ENCODE measurements at places on chromosomes 11 and 22.

GRCh38 chr22:23789638-23790037, 2.9 kb downstream of the SMARCB1 start:
- no peak for DNase-seq

- DNase-seq = peak; percentile 43
These were observed 32.6 kb upstream of the APLP2 start for GRCh38 chr11:130037058-130037457.

DNA sequence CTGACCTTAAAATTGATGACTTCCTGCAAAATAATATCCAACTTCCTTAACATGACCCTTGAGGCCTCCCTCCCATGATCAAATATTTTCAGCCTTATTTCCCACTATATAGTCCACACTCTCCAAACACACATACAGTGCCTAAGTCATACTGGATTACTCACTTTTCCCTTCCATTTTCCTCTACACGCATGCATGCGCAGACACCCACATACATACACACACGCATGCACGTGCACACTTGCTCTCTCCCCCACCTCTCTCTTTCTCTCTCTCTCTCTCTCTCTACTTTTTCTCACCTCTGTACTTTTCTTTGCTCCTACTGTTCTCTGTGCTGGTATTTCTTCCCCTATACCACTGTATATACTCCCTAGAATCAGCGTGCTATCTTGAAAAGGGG, 28.1 kb downstream of the DLG2 start:
- DNase-seq = no peak

DNA sequence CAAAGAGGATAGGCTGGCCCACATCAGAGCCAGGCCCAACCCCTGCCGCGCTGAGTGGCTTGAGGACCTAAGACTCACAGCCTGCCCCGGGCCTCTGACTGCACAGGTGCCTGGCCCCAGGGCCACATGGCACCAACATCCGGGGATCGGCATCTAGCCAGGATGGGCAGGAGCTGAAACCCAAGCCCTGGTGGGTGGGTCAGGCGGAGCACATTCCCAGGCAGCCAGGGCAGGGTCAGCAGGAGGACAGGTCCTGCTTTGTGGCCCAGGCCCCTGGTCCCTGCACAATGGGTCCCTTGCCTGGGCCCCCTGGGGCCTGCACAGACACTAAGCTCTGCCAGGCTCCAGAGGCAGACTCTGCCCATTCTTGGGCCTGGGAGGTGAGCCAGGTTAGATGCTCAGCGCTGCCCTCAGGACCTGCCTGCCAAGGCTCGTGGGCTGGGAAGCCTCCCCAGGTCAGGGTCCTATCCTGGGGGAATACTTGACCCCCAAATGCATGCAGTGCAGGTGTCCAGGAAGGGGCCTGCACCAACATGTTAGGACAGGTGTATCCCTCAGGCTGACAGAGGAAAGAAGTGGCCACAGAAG, 33.5 kb downstream of the ARVCF start:
- DNase-seq = no peak

- no peak for DNase-seq
These were observed 2.6 kb downstream of the PPP1R14B start for GRCh38 chr11:64244107-64244506.

DNA sequence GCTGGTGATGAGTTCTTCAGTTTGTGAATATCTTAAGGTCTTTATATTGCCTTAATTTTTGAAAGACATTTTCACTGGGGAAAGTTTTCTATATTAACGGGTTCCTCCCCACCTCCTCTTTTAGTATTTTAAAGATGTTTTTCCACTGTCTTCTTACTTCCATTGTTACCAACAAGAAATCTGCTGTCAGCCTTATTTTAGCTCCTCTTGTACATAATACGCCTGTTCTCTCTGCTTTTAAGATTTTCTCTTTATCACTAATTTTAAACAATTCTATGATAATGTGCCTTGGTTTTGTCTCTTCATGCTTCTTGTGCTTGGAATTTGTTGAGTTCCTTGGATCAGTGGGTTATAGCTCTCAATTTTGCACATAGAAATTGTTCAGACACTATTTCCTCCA, 280.4 kb downstream of the DCDC1 start:
- no peak for DNase-seq

- no peak for DNase-seq
These were observed 5.7 kb downstream of the NF2 start for GRCh38 chr22:29609139-29609538.

DNA sequence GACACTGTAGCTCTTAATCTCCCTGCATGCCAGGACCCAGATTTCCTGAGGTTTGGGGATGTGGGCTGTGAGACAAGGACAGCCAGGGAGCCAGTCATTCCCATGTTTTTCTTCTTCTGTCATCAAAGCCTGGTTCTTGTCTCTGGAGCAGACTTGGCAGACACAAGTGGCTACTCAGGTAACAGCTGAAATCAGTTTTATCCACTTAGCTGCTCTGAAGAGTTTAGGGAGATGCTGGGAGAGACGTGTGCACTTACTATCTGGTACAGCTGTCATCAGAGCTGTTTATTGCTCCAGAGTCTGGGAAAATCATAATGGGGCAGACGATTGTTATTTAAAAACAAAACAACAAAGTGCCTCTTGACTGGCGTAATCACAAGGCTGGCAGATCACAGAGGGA, 56.6 kb downstream of the CSNK2A3 start:
- no peak for DNase-seq

DNA sequence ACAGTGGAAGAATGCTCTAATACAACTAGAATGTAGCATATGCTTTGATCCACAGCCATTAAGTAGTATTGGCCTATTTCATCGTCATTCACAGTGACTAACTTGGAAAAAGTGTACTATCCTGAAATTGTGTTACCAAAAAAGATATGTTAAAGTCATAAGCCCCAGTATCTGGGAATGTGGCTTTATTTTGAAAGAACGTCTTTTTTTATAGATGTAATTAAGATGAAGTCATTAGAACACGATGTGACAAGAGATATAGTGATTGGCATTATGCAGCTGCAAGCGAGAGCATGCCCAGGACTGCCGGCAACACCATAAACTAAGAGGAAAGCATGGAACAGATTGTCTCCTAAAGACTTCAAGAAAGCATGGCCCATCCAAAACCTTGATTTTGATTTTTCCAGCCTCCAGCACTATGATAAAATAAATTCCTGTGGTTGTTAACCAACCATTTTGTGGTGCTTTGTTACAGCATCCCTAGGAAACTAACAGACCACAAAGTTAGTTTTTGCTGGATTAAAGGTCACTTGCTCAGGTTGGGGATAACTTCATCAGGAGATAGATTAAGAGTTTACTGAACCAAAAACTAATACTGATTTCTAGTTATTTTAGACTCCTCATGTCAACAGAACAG, 870.6 kb upstream of the LRRC4C start:
- DNase-seq = no peak

DNA sequence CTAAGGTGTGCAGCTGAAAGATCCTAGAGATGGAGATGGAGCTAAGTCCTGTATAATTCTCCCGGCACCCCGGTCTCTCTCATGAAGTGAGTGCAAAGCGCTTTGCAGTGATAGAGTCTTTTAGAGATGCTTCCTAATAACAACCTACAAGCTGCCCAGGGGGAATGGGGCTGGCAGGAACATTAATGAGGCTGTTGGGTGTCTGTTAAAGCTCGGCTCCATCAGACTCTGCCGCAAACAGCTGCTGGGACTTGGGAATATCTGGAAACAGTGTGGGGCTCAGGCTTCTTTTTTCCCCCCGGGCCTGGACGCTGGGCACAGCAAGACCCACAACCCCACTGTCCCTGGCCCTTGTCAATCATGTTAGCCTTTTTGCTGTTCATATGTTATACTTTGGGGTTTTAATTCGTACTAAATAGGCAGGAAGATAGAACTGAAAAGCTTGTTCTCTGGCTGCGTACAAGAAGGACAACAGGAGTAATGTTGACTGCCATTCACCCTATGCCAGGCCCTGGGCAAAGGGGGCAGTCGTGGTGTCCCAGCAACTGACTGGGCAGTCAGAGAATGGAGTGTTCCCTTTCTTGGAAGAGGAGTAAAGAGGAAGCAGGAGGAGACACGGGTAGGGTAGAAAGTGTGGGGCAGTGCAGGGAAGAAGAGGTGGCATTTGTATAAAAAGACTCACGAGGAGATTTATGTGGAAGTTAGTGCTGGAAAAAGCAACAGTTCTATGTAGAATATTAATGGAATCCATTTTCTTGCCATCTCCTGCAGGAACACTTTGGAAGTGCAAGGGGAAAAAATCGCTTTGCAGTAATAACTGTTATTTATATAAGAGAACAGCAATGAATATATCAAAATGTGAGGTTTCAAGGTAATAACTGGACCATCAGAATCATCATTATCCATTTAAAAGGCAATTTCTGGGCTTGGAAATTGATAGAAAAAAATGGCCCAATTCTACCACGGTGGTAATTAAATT, 232.8 kb downstream of the GRIK4 start:
- DNase-seq = no peak

DNA sequence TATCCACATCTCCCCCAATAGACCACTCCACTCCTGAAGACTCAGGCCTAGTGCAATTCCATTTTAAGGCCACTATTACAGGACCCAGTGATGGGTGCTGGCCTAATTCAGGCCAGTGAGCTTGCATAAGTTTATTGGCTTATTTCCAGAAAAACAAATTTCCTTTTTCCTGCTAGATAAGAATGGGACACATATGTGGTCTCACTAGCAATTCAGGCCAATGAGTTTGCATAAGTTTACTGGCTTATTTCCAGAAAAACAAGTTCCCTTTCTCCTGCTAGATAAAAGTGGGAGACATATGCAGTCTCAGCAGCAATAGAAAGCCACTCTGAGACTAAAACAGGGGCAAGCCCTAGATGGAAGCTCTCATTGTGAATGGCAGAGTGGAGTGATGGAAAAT, 22.4 kb downstream of the ADM start:
- peak; percentile 67 for DNase-seq

DNA sequence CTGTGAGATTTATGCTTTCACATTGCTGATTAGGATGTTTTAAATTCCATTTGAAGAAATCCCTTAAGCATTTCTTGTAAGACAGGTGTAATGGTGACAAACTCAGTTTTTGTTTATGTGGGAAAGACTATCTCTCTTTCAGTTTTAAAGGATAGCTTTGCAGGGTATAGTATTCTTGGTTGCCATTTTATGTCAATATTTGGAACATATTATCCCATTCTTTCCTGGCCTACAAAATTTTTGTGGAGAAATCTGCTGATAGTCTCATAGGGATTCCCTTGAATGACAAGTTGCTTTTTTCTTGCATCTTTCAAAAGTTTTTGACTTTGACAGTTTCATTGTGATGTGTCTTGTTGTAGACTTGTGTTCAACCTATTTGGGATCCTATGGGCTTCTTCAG, 28.8 kb downstream of the NAGA start:
- DNase-seq = no peak

DNA sequence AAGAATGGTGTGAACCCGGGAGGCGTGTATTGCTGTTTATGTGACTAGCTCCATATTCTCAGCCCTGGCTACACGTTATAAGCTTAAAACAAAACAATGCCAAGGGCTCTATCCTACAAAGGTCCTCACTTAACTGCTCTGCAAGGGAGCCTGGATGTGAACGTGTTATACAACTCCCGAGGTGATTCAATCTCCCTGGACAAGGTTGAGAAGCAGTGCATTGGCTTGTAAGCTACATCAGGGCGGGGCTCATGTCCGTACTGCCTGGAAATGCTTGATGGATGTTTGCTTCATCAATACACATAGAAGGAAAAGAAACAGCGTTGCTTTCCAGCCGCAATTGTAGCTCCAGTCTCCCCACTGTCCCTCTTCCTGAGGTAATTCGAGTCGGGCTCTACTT, 256.9 kb upstream of the SYN3 start:
- DNase-seq = no peak

DNA sequence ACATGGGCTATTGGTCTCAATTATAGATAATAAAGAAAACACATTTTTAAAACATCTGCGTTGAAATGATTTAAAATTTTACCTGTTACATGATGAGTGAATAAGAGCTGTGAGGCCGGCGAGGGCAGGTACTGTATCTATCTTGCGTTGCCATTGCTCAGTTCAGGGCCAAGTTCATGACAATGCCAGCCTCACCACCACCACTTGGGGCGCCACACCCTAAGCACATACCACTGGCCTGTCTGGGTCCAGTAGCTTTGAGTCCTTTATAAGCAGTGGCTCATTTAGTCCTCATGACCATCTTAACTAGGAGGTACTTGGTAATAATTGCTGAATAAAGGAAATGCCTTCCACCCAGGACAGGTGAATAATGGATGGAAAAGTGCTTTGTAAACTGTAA, 14.5 kb upstream of the MB start:
- peak; percentile 26 for DNase-seq

GRCh38 chr11:64232182-64232966, 2.0 kb upstream of the VEGFB start:
- no peak for DNase-seq

DNA sequence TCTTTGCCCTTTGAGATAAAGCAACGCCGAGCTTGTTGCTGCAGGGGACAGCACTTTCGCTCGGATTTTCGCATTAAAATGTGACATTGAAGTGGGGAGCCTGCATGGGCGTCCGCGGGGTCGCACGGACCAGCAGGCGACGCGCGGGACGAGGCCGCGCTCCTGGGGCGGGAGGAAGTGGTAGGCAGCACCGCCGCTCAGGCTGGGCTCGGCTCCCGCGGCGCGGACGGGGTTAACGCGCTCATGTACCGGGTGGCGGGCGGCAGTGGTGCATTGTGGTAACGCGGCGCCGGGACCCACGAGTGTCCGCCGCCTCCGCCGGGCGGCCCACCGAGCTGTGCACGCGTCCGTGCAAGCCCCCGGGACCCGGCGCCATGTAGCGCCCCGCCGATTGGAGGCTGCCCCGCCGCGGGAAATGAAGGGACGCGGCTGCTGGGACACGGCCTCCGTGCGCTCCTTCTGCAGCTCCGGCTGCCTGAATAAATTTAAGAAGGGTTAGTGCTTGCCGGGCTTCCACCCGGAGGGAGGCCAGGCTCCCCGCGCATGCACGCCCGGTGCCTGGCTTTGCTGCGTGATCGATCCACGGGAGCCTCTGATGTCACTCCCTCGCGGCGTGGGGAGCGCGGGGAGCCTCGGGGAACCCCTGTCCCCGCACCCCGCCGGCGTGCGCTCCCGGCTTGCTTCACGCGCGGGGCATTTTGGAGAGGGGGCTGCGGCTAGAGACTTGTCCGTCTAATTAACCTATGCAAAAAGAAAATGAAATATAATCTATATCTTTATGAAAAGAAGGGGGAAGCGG, 127.7 kb downstream of the OSBP2 start:
- DNase-seq = no peak

DNA sequence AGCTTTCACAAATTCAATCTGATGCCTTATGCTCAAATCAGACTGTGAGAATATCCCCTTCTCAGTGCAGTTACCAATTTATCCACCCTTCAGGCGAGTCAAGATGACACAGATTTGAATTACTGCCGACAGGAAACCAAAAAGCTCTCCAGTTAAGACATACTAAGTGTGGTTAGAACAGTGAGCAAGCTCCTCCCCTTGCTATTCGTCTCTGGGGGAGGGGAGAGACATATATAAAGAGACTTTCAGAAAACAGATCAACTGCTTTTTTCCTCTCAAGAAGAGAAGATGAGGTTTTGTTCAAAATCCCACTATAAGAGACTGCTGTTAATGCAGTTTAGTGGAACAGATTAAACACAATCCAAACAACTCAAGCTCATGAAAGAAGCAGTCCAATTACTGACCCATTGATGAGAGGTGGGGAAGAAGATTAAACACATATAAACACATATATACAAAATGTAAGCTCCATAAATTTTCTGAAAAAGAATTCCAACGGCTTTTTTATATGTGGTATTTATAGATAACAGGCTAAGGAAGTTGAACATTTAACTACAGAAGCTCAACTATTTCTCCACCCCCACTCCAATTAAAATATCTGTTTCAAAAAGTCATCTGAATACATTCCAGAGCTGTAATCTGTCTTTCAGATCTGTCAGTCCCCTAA, 102.7 kb downstream of the MRTFA start:
- peak; percentile 14 for DNase-seq

All from fibroblast of gingiva (primary cell).